ENCODE measurements at places on chromosomes 7 and 10. TPM values are rescaled to one million over a fixed set of nuclear protein-coding genes. Genes with fewer than 3 reads are reported as not detected.

Gene PANK1
- total RNA-seq: 5.9 TPM

Gene C7orf57
- total RNA-seq: not detected

Gene ANKRD16
- 9.9 TPM for total RNA-seq

Gene CFTR
- under 0.01 TPM for total RNA-seq

Gene VKORC1L1
- total RNA-seq: 12.7 TPM

Gene METTL27
- 4.9 TPM for total RNA-seq

Gene TMEM139
- not detected for total RNA-seq

Gene SORBS1
- total RNA-seq: 0.26 TPM

Gene TMEM176A
- total RNA-seq: 61.1 TPM

Gene PSPH
- total RNA-seq: 74.3 TPM

Gene MOSPD3
- 3.9 TPM for total RNA-seq

Gene KLF14
- under 0.01 TPM for total RNA-seq

Gene BMPER
- 12.2 TPM for total RNA-seq

Gene SNX13
- 37.5 TPM for total RNA-seq

Gene SAMD9L
- total RNA-seq: 15.7 TPM

Gene NRP1
- 373 TPM for total RNA-seq

Gene PMS2
- 28.1 TPM for total RNA-seq

Gene FRMPD2
- total RNA-seq: not detected

Gene STAG3
- 0.50 TPM for total RNA-seq

Gene TRPV6
- total RNA-seq: not detected

Gene TET1
- total RNA-seq: 3.3 TPM

Gene ZKSCAN1
- total RNA-seq: 39.0 TPM

Gene HOXA1
- total RNA-seq: 0.50 TPM

Gene C10orf67
- under 0.01 TPM for total RNA-seq

Gene HPSE2
- 0.51 TPM for total RNA-seq

Gene KLF6
- total RNA-seq: 96.1 TPM

Gene GNGT1
- total RNA-seq: not detected

Gene RBP3
- total RNA-seq: not detected

Gene LEP
- 2.8 TPM for total RNA-seq

Gene SP4
- 4.9 TPM for total RNA-seq

Gene LDB3
- total RNA-seq: under 0.01 TPM

Gene CYP51A1
- 784 TPM for total RNA-seq
